ENCODE measurements at places on chromosomes 4 and X.

DNA sequence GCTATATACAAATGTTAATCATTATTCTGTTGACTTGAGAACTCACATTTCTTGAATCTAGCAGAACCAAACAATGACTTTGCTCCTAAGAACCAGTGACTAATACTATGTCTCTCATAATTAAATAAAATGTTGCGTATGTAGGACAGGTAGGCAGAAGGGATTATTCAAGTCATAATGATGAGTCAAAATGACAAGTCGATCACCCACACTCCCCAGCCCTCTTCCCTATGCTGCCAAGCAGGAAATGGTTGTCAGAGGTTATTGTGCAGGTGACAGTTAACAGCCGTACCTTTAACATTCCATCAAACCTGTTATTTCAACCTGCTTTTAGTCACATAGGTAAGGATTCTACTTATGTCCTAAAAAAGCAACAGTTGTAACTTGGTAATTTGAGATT is 22.0 kb upstream of the STK26 start:
- no peak for DNase-seq

DNA sequence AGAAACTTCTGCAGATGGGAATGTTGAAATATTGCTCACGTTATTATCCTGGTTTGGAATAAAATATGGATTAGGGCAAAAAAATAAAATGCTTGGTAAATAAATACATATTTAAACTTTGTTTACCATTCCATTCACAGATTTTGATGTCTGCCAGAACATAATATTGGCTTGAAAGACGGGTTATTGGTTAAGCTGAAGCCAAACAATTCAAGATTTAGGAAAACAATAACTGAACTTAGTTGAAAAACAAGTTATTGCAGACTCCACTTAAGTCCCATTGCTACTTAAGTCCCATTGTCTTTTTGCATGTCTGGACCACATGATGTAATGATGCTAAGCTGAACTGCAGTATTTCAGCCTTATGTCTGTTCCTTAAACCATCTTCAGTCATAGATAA is 722.5 kb downstream of the FAT4 start:
- no peak for DNase-seq

- DNase-seq: no peak
These were observed 163.2 kb downstream of the SLC7A11 start for GRCh38 chr4:138078751-138079520.

- DNase-seq: no peak
These were observed 29.9 kb downstream of the ZDHHC9 start for GRCh38 chrX:129813662-129814368.

- no peak for DNase-seq
These were observed 36.6 kb downstream of the SEL1L3 start for GRCh38 chr4:25826074-25826752.

DNA sequence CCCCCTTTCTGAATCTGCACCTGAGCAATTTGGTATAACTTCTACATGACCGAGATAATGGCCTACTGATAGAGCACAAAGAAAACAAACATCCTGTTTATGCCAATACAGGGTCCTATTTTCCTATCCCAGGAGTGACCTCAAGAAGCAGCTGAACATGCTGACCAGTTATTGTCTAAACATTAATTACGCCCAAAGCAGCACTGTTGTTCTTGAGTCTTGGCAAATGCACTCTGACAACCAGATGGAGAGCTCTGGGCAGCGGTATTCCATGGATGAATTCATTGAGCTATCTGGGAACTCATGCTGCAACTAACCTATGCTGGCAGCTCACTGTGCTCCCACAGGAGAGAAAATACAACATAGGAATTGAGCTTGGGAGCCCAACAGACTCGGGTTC is 52.6 kb downstream of the PCYT1B start:
- no peak for DNase-seq

GRCh38 chrX:42127563-42127962 is 204.2 kb upstream of the CASK start:
- no peak for DNase-seq

- DNase-seq: peak; percentile 28
These were observed 175.4 kb downstream of the SH3BGRL start for GRCh38 chrX:81377329-81377728.

GRCh38 chr4:175970072-175970471 is 95.6 kb upstream of the WDR17 start:
- no peak for DNase-seq

- DNase-seq: peak; percentile 26
These were observed 17.0 kb downstream of the XKRX start for GRCh38 chrX:100911731-100912130.

GRCh38 chr4:144955104-144955503 is 142.9 kb downstream of the ANAPC10 start:
- peak; percentile 7 for DNase-seq

DNA sequence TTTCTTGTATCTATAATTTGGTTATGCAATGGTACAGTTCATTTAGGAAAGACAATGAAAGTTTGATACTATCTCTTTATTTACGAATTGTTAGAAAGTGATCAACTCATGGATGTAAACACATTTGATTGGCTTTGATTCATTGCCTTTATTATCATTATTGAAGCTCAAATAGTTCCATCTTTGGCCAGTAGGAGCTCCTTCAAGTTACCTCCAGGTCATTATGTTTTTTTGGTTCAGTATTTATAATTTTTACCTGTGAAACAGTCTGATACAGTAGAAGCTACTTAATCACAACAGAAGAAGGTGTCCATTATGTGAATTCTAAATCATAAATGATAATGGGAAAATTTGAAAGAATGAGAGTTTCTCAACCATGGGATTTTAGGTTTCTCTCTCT is 12.4 kb downstream of the NPY5R start:
- no peak for DNase-seq

DNA sequence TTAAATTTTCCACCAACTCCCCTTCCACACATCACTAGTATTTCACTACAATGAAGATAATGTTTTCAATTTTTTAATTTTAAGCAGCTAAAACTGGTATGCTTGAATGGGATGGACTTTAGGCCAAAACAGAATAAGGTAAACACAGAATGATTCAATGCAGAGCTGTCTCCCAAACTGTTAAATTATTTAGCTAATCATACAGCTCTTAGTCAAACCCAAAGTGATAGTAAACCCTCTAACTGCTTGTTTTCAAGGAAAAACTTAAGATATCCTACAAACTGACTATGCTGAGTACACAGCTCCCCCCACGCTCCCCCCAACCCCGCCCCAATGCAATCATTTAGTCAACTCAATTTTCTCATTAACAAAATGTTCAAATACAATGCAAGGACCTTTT is 30.2 kb downstream of the CNOT6L start:
- DNase-seq: no peak

DNA sequence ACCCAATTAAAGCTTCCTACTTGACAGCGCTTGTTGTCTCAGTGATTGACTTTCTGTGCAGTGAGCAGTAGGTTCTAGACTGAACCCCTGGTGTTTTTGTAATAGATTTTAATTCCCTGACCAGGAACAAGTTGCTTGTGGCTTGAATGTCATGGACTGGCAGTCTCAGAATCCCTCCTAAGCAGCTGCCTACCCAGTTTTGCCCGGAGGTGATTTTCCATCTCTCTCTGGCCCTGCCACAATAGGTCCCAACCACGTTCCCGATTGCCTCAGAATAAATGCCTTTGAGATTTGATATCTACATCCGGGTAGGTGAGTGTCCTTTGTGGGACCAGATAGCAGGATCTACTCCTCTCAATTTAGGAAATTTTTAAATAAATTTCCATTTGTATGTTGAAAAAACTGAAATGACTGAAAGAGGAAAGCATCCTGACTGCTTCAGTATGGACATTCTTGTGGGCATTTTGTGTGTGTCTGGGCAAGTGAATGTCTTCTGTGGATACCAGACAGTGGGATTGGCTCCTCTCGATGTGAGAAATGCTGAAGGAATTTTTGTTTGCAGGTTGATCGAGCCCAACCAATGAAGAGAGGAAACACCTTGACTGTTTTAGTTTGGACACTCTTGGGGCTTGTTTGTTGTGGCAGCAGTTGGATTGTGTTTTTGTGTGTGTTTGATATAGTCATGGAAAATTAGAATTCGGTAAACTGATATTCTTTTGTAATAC is 1607.4 kb downstream of the C4orf33 start:
- DNase-seq: no peak

- DNase-seq: peak; percentile 36
These were observed 362.3 kb downstream of the PABPC4L start for GRCh38 chr4:133839326-133839725.

DNA sequence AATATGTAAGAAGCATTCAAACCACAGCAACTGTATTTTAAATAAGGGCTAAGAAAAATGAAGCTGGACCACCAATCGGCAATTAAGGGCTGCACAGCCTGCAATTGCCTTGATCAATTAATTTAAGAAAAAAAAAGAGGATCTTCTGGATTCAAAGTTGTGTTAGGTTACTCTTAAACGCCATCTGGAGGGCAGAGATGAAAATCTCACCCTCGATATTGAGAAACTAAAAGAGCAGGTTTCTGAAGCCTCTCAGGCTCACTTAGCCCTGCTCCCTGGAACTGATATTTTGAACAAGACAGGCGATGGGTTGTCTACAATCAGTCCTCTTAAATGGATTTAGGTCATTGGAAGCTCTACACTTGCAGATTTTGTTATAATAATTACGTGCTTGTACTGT is 579.4 kb downstream of the GRXCR1 start:
- no peak for DNase-seq

DNA sequence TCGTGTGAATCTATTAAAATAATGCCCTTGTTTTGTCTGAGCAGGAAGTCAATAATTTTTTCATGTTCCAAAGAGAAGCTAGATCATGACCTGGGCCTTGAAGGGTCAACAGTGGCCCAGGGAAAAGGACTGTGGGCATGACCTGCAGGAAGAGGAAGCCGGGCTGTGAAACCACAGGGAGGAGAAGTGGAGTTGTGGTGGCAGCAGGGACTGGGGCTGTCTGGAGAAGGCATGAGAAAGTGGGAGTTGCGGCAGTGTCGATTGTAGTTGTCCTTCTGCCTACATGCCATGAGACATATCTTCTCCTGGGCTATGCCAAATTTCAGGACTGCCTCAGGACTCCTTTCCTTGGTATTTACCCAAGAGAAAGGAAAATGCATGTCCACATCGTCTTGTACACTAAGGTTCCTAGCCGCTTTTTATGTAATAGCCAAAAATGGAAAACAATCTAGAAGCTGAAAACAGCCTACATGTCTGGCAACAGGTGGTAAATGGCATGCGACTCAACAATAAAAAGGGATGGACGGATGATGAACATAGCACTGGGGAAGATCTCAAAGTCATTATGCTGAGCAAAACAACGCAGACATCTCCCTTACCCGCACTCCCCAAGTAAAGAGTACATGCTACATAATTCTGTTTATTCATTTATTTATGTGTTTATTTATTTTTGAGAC is 13.6 kb upstream of the PTTG2 start:
- DNase-seq: no peak

DNA sequence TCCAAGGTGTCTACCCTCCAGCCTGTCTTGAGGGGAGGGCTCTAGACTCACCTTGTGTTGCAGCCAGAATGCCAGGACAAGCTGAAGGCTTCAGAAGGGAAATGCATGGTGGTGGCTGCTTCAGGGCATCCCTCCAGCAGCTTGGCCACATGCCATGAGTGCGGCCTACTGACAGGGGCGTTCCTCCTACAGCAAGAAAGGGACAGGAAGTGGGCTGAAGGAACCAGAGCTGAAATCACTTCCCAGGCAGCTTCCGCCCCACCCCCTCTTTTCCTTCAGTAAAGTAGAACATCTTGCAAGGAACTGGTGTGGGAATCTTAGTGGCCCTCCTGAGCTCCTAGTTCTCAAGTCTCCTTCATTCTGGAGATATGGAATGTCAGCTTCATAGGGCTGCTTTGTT is 167.5 kb upstream of the DGKK start:
- DNase-seq: no peak

DNA sequence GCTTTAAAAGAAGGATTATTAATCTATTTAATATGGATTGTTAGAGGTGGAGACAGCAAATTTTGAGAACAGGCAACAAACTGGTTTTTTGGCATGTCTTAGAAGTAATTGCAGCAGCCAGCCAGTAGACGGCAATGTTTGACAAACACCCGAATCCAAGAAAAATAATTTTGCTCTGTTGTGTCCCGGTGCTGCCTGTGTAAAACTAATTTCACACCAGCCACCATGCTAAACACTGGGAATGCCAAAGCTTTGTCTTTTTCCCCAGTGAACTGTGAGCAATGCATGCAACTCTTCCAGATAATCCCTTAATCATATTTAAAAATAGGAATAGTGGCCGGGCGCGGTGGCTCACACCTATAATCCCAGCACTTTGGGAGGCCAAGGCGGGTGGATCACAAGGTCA is 25.9 kb downstream of the SMIM31 start:
- peak; percentile 54 for DNase-seq

DNA sequence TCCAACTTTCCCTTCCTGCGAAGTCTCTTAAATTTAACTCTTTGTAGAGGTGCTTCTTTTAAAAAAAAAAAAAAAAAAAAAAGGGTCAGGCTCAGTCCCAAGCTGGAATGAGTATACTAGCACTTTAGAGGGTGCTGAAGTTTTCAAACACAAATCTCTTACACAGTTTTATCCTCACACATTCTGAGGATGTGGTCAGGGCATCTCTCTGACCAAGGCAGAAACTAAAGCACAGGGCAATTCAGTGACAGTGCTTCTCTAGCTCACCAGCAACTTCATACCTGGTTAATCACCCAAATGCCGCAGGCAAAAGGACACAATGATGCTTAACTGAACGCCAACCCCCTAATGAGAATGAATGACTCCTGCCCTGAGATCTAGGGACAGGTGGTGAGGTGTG is 9.8 kb upstream of the PGM2 start:
- no peak for DNase-seq

- peak; percentile 65 for DNase-seq
These were observed 161.3 kb downstream of the ATP10D start for GRCh38 chr4:47646372-47646771.

- DNase-seq: no peak
These were observed 146.7 kb downstream of the PJA1 start for GRCh38 chrX:69018416-69019072.

GRCh38 chrX:31366041-31366440 is 294.2 kb upstream of the FTHL17 start:
- no peak for DNase-seq

GRCh38 chrX:9816084-9816700 is 30.0 kb downstream of the SHROOM2 start:
- DNase-seq: peak; percentile 25

DNA sequence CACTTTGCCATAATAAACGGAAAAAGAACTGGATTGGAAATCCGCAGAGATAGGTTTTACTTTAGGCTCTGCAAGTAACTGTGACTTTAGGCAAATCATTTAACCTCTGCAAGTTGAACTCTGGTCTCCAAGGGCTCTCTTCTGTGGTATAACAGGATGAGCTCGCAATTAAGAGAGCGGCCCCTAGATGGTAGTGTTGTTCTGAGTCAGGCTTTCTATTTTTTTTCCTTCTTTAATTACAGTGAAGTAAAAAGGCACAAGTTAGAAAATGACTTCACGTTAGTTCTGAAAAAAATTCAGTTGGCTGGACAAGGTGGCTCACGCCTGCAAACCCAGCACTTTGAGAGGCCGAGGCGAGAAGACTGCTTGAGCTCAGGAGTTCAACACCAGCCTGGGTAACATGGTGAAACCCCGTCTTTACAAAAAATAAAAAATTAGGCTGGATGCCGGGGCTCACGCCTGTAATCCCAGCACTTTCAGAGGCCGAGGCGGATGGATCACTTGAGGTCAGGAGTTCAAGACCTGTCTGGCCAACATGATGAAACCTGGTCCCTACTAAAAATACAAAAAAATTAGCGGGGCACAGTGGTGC is 18.0 kb downstream of the RPS3A start:
- DNase-seq: peak; percentile 72

GRCh38 chr4:38151873-38152272 is 191.7 kb downstream of the PTTG2 start:
- DNase-seq: no peak

- DNase-seq: no peak
These were observed 15.6 kb downstream of the CXorf66 start for GRCh38 chrX:139949703-139950102.

- no peak for DNase-seq
These were observed 344.5 kb upstream of the PPARGC1A start for GRCh38 chr4:24234288-24234848.

Data from iris pigment epithelial cell (primary cell).